ENCODE measurements at places on chromosomes 3 and 15. TPM values are rescaled to one million over a fixed set of nuclear protein-coding genes. Genes with fewer than 3 reads are reported as not detected.

The NLGN1 gene
- total RNA-seq: not detected

- H3K27ac ChIP-seq: no peak overlapping the region
- peaks cover 46% of the 10 kb centered on the region for H3K4me1 ChIP-seq
- H3K27me3 ChIP-seq: no peaks in the 10 kb centered on the region
- H3K36me3 ChIP-seq: peaks cover 12% of the 10 kb centered on the region
- DNase-seq: no peak
- H3K4me3 ChIP-seq: no peak overlapping the region
Measured at GRCh38 chr3:71490692-71491091, 92.8 kb downstream of the FOXP1 start.

DNA sequence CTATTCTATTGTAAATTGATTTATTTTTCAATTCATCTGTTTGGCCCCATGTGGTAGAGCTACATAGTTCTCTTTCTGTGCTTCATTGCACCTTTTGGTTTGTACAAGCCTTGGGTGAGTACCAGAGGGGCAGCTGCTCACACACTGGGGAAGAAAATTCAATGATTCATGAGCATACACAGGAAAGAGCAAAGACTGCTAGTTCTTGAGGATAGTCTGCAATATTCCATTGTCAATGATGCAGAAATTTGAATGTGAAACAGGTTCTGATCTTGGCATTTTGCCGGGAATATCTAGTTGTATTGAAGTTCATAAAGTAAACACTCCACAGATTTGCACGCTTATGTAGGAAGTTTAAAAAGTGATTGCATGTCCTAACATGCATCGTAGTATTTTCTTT is 304.6 kb downstream of the NAALADL2 start:
- no peaks in the 10 kb centered on the region for H3K27me3 ChIP-seq
- no peak overlapping the region for H3K4me3 ChIP-seq
- H3K36me3 ChIP-seq: peaks cover 6% of the 10 kb centered on the region

DNA sequence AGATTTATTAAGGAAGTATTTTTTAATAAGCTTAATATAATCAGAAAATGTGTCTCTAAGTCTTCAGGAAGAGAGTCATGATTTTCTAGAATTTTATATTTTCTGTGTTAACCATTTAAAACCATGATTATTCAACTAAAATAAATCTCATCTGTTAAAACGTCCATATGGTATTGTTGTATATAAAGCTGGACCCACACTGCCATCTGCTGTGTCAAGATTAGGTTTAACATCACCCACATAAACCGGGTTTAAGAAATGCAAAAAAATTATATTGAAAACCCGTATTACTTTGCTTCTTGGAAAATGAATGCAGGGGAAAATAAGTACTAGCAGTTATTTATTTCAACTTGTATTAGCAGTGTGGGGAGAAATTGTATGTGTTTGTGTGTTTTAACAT is 9.5 kb upstream of the CCDC66 start:
- no peak overlapping the region for H3K4me3 ChIP-seq
- no peaks in the 10 kb centered on the region for H3K4me1 ChIP-seq
- H3K27ac ChIP-seq: no peak overlapping the region
- no peaks in the 10 kb centered on the region for H3K36me3 ChIP-seq
- no peak for DNase-seq
- peaks cover 30% of the 10 kb centered on the region for H3K27me3 ChIP-seq

Data from natural killer cell treated with Interleukin-12 subunit alpha and Interleukin-12 subunit beta and Interleukin-15 and Interleukin-18, amount 100 ng/mL, for 72 hours (primary cell).